Lung (tissue), 17 donors: ENCODE measurements at places on chromosomes 5 and 9. TPM values are rescaled to one million over a fixed set of nuclear protein-coding genes. Genes with fewer than 3 reads are reported as not detected.
A peak's percentile ranks its signal among the peaks of the same experiment; 100 is the strongest.

DNA sequence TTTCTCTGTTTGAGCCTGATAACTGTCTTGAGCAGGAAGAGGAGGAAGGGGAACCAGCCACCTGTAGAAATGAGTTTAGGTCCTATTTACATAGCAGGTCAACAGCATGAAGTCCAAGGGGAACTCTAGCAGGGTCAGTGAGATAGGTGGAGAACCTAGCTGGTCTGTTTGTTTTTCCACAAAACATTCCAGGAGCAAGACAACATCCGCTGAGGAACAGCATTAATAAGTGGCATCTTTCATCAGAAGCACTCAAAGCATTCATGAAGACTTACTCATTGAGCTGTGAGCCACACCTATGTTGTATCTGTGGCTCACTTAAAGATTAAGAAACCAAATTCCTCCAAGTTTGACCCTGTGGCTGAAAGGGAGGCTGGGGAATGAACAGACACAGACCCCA, 115.9 kb downstream of the ACTBL2 start:
- no peaks in the 10 kb centered on the region for H3K36me3 ChIP-seq
- H3K4me3 ChIP-seq = no peak overlapping the region
- DNase-seq = no peak
- no peak overlapping the region for H3K27ac ChIP-seq

DNA sequence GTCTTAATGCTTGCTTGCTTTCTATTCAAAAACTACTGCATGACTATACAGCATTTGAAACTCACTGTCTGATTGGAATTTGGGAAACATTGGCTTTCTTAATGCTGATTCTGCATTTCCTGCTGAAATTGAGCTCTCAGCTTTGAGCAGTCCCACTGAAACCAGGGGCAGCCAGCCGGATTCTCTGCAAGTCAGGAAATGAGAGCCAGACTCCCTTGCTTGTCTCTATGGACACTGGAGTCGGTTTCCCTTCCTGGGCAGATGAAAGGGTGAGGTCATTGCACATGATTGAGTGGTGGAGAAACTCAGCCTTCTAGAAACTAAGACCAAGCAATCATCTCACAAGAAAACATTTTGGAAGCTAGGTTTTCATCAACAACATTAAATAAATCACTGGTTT, 119.7 kb upstream of the SPATA31C2 start:
- DNase-seq = peak; percentile 96
- H3K4me3 ChIP-seq = no peak overlapping the region
- H3K27me3 ChIP-seq = no peaks in the 10 kb centered on the region
- H3K4me1 ChIP-seq = peaks cover 10% of the 10 kb centered on the region
- H3K27ac ChIP-seq = no peak overlapping the region
- H3K36me3 ChIP-seq = no peaks in the 10 kb centered on the region

DNA sequence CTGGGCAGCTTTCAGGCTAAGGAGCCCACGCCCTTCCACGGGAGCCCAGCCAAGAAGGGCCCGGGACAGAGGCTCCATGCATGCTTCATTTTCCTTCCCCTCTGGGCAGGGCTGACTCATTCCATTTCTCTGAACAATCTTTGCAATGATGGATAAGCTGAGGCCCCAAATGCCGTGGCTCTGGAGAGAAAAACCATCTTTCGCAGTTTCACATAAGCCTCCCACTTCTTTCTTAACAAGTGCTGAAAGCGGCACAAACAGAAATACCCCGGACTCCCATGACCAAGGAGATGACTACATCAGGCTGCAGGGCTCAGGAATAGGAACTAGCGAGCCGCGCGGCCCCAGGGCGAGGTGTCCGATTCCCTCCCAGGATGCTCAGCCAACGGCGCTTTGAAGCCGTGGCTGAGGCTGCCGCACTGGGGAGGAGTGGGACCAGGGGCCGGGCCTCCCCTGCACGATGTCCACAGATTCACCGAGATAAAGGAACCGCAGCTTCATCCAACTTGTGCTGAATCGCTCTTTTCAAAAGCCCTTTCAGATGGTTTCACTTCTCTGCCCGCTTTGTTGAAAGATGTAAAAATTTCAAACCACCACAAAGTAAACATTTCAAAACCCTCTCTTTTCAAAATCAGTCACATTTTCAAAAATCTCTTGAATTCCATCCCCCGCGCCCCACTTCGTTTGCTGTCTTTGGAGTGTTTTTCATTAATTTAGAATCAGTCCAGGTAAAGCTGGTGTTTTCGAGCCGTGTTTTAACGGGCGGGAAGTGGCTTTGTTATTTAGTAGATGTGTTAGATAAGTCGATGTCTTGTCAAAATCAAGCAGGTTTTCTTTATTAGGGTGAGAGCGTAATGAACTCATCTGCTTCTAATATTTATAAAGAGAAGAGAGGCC, 96.5 kb upstream of the LMX1B start:
- no peak overlapping the region for H3K27ac ChIP-seq
- peaks cover 61% of the 10 kb centered on the region for H3K27me3 ChIP-seq
- peaks cover 7% of the 10 kb centered on the region for H3K4me1 ChIP-seq
- peak; percentile 69 for DNase-seq
- no peaks in the 10 kb centered on the region for H3K36me3 ChIP-seq

DNA sequence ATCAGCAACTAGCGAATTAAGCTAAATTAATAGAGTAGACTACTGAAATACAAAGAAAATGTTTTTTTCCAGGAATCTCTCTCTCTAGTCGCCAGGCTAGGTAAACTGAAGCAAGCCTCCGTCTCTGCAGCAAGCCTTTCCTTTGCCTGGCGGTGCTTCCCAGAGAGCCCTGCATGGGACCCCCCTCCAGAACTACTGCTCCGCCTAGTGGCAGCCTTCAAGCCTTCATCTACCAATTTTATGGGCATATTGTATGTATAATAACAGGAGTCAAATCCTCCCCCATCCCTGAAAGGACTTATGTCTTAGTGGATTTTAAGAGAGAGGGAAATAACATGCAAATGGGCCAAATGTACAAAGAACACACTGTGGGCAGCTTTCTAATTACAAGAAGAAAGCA, 241.9 kb downstream of the SAXO1 start:
- no peak overlapping the region for H3K27ac ChIP-seq
- no peak overlapping the region for H3K4me3 ChIP-seq
- H3K36me3 ChIP-seq = no peaks in the 10 kb centered on the region
- H3K27me3 ChIP-seq = no peaks in the 10 kb centered on the region

DNA sequence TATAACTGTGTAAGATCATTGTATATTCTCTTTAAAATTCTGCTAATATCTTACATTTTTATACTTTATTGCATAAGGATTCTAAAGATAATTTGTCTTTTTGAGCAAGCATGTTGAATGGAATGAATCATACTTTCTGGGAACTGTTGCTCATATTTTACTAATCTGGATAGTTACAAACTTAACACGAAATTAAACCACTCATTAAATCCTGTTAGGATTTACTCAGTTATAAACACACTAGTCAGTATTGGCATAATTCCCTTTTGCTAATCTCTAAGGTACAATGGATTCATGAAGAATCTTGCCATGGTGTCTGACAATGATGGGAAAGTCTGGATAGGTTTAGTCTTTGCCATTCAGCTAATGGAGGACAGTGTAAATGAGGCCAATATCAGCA, 338.1 kb upstream of the SMC2 start:
- H3K36me3 ChIP-seq = no peaks in the 10 kb centered on the region
- H3K4me3 ChIP-seq = no peak overlapping the region
- no peaks in the 10 kb centered on the region for H3K4me1 ChIP-seq
- no peak overlapping the region for H3K27ac ChIP-seq

GRCh38 chr5:36683821-36684434, 77.5 kb downstream of the SLC1A3 start:
- H3K36me3 ChIP-seq = peaks cover 11% of the 10 kb centered on the region
- no peaks in the 10 kb centered on the region for H3K4me1 ChIP-seq
- H3K4me3 ChIP-seq = no peak overlapping the region
- DNase-seq = peak; percentile 98
- peak overlapping the region; percentile 60 for H3K27ac ChIP-seq

GRCh38 chr5:143261748-143262392, 141.6 kb downstream of the NR3C1 start:
- H3K27ac ChIP-seq = no peak overlapping the region
- no peak overlapping the region for H3K4me3 ChIP-seq
- no peak for DNase-seq
- no peaks in the 10 kb centered on the region for H3K27me3 ChIP-seq
- H3K36me3 ChIP-seq = no peaks in the 10 kb centered on the region

- H3K4me3 ChIP-seq = no peak overlapping the region
- no peak for DNase-seq
- H3K27ac ChIP-seq = no peak overlapping the region
- no peaks in the 10 kb centered on the region for H3K27me3 ChIP-seq
Observed at GRCh38 chr5:122947772-122948171, 88.8 kb downstream of the PPIC start.

- H3K4me3 ChIP-seq = no peak overlapping the region
- no peak overlapping the region for H3K27ac ChIP-seq
Observed at GRCh38 chr5:170894665-170895064, 32.8 kb downstream of the RANBP17 start.

DNA sequence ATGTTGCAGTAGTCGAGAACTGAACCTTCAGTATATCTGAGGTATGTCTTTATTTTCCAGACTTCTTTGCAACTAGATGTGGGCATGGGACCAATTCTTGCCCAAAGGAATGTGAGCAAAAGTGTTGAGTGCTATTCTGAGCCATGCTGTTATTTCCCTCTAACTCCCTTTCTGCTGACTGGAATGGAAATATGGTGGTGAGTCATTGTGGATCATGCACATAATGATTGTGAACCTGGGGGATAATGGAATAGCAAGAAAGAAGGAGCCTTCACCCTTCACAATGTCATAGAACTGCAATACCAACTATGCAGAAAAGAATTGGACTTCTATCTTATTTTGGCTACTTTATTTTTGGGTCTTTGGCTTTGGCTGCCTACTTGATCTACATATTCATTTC, 10.3 kb upstream of the DOCK2 start:
- no peaks in the 10 kb centered on the region for H3K4me1 ChIP-seq
- peaks cover 2% of the 10 kb centered on the region for H3K27me3 ChIP-seq
- no peak overlapping the region for H3K4me3 ChIP-seq
- H3K27ac ChIP-seq = no peak overlapping the region
- no peaks in the 10 kb centered on the region for H3K36me3 ChIP-seq
- DNase-seq = no peak

DNA sequence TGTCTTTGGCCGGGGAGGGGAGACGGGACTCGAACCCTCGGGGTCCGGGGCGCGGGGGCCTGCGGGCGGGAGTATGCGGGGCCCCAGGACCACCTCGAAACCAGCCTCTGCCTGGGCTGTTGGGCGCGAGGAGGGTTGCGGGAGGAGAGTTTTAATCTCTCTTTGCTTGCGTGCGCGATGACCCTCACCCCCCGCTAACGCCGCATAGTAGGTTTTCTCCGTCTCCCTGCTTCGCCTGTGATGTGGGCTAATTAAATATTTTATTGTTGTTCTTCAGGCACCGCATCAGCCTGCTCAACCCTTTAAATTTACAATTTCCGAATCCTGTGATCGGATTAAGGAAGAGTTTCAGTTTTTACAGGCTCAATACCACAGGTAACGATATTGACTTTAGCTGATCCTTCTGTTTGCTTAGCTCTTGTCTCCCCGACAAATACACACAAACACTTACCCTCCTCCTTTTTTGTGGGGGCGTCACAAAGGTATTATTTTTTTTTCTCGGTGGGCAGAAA, 1.7 kb downstream of the TLE4 start:
- peak overlapping the region; percentile 92 for H3K27ac ChIP-seq
- H3K36me3 ChIP-seq = no peaks in the 10 kb centered on the region
- peaks cover 16% of the 10 kb centered on the region for H3K27me3 ChIP-seq
- DNase-seq = peak; percentile 40
- peak overlapping the region; percentile 66 for H3K4me3 ChIP-seq

DNA sequence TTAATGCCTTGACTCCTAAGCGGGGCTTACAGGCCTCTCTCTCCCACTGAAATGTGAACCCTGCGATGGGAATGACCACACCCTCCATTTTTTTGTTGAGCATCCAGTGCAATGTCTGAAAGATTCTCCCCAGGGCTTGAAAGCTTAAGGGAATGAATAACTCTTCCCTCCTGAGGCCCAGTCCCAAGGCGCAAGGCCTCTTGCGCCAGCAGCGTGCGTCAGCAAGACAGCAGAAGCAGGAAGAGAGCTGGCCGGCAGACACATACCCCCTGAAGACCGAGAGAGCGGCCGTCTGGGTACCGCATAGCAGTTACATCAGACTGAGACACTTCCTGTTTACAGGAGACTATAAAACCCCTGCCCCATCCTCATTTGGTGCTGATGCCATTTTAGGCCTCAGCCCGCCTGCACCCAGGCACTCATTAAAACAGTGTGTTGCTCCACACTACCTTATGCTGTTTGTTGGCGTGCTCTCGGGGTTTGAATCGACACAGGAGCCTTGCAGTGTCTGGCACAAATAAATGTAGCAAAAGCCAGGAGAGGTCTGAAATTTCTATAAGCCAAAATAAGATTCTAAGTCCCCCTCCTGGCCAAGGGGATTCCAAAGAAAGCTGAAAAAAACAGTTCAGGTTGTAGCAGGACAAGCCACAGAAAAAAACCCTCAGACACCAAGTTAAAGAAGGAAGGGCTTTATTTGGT, 62.3 kb downstream of the GDNF start:
- no peaks in the 10 kb centered on the region for H3K4me1 ChIP-seq
- H3K4me3 ChIP-seq = no peak overlapping the region
- no peak overlapping the region for H3K27ac ChIP-seq
- no peaks in the 10 kb centered on the region for H3K27me3 ChIP-seq
- DNase-seq = no peak

GRCh38 chr9:81242866-81243265, 446.5 kb downstream of the TLE1 start:
- H3K4me1 ChIP-seq = no peaks in the 10 kb centered on the region
- DNase-seq = no peak
- no peaks in the 10 kb centered on the region for H3K36me3 ChIP-seq

DNA sequence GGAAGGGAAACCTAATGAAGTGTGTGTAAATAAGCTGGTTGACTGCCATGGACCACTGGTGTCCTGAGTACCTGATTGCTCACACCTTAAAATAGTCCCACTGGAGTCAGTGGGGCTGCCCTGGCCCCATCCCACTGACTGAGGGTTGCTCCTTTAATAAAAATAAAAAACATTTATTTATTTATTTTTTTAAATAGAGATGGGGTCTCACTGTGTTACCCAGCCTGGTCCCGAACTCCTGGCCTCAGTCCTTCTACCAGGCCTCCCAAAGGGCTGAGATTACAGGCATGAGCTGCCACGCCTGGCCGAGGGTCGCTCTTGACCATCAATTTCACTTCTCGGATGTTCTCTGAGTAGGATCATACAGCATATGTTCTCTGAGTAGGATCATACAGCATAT, 394.2 kb upstream of the IRX2 start:
- H3K4me3 ChIP-seq = no peak overlapping the region
- DNase-seq = no peak
- no peak overlapping the region for H3K27ac ChIP-seq
- H3K4me1 ChIP-seq = no peaks in the 10 kb centered on the region

DNA sequence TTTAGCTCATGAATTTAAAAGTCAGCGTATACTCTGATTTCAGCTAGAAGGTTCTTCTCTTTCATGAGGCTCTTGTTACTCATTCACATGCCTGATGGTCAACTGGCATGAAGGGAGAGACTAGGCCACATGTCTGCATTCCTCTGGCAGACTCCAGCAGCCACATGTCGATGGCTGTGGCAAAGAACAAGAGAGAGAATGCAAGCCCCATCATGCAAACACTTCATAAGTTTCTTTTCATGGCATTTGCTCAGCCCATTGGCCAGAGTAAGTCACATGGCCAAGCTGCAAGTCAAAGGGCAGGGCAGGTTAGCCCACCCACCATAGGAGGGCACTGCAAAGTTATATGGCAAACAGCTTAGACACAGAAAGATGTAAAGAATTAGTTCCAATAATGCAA, 5.4 kb downstream of the KCNV2 start:
- no peak for DNase-seq
- H3K36me3 ChIP-seq = no peaks in the 10 kb centered on the region
- no peak overlapping the region for H3K4me3 ChIP-seq
- H3K4me1 ChIP-seq = no peaks in the 10 kb centered on the region
- H3K27me3 ChIP-seq = no peaks in the 10 kb centered on the region

Gene RCL1
- total RNA-seq = 27.7 TPM

Gene REEP2
- 0.98 TPM for total RNA-seq

Gene RLN2
- total RNA-seq = not detected

Gene BHMT2
- total RNA-seq = 4.6 TPM

Gene HAPLN1
- 1.5 TPM for total RNA-seq

Gene RNF183
- total RNA-seq = 0.25 TPM

Gene PTGR1
- 37.3 TPM for total RNA-seq
